ENCODE measurements at places on chromosomes 1 and 21. TPM values are rescaled to one million over a fixed set of nuclear protein-coding genes. Genes with fewer than 3 reads are reported as not detected.

The CYP4X1 gene
- not detected for total RNA-seq

The GJA5 gene
- not detected for total RNA-seq

The AADACL3 gene
- not detected for total RNA-seq

The ATXN7L2 gene
- total RNA-seq = 0.85 TPM

The AUNIP gene
- 0.28 TPM for total RNA-seq

The PGBD5 gene
- 0.57 TPM for total RNA-seq

The ATP5PF gene
- 47.9 TPM for total RNA-seq

The PLA2G2A gene
- 0.28 TPM for total RNA-seq

The TTC39A gene
- 0.74 TPM for total RNA-seq

The HES4 gene
- total RNA-seq = 0.85 TPM

The SLAMF9 gene
- total RNA-seq = 0.46 TPM

The MX2 gene
- total RNA-seq = 2.6 TPM

The EFNA1 gene
- 0.71 TPM for total RNA-seq

The RAB42 gene
- total RNA-seq = 3.6 TPM

The LRIF1 gene
- total RNA-seq = 10.0 TPM

The POGK gene
- total RNA-seq = 15.6 TPM

The TSPEAR gene
- total RNA-seq = not detected

The ADAM30 gene
- total RNA-seq = not detected

The FMO1 gene
- 0.14 TPM for total RNA-seq

The CNR2 gene
- not detected for total RNA-seq

The UAP1 gene
- 64.6 TPM for total RNA-seq

The DMAP1 gene
- total RNA-seq = 23.7 TPM

The TFF2 gene
- not detected for total RNA-seq

The SPRR2F gene
- not detected for total RNA-seq

The GBP7 gene
- not detected for total RNA-seq

The ALX3 gene
- total RNA-seq = not detected

The OR6K3 gene
- total RNA-seq = not detected

The ADGRL4 gene
- 9.5 TPM for total RNA-seq

The NUDT4B gene
- 17.1 TPM for total RNA-seq

The MTARC1 gene
- 6.8 TPM for total RNA-seq

The CTSK gene
- 116 TPM for total RNA-seq

The CLEC20A gene
- total RNA-seq = not detected

The SYT2 gene
- total RNA-seq = not detected

The MMEL1 gene
- total RNA-seq = not detected

The AGMAT gene
- total RNA-seq = 0.83 TPM
